A375 (cell line): ENCODE measurements at places on chromosomes 3 and 15. TPM values are rescaled to one million over a fixed set of nuclear protein-coding genes. Genes with fewer than 3 reads are reported as not detected.

Gene UNC13C
- 0.03 TPM in 1 of 2 replicates, not detected in the other for total RNA-seq

Gene SETD5
- total RNA-seq = 59.7 and 69.2 TPM in 2 replicates

Gene NPAP1
- under 0.01 TPM in 1 of 2 replicates, not detected in the other for total RNA-seq

Gene ACSBG1
- total RNA-seq = 0.19 TPM in 1 of 2 replicates, not detected in the other

Gene SHF
- total RNA-seq = 7.3 and 8.8 TPM in 2 replicates

Gene ISY1
- 49.6 and 60.6 TPM in 2 replicates for total RNA-seq

Gene POC1A
- total RNA-seq = 21.6 and 23.9 TPM in 2 replicates
